ENCODE measurements at places on chromosomes 7 and 10.
A peak's percentile ranks its signal among the peaks of the same experiment; 100 is the strongest.

DNA sequence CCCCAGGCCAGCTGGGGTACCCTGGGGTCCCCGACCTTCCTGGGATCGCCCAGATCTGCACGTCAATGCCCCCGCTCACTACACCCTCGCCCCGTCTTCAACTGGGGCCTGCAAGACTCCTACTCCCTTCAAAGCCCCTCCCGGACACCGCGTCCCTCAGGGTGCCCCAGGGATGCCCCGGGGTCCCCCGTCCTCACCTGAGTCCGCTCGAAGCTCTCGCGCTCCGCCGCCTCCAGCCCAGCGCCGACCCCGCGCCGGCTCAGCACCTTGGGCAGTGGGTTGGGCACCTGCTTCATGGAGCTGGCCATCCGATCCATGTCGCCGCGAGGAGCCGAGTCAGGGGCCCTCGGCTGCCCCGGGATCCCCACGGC lies at the start of gene HIP1:
Gene HIP1, minus strand, starts transcription at position 338 of the 371 bp plus-strand sequence. Its CDS starts 21 bp downstream, at position 317.
- no peak for DNase-seq

DNA sequence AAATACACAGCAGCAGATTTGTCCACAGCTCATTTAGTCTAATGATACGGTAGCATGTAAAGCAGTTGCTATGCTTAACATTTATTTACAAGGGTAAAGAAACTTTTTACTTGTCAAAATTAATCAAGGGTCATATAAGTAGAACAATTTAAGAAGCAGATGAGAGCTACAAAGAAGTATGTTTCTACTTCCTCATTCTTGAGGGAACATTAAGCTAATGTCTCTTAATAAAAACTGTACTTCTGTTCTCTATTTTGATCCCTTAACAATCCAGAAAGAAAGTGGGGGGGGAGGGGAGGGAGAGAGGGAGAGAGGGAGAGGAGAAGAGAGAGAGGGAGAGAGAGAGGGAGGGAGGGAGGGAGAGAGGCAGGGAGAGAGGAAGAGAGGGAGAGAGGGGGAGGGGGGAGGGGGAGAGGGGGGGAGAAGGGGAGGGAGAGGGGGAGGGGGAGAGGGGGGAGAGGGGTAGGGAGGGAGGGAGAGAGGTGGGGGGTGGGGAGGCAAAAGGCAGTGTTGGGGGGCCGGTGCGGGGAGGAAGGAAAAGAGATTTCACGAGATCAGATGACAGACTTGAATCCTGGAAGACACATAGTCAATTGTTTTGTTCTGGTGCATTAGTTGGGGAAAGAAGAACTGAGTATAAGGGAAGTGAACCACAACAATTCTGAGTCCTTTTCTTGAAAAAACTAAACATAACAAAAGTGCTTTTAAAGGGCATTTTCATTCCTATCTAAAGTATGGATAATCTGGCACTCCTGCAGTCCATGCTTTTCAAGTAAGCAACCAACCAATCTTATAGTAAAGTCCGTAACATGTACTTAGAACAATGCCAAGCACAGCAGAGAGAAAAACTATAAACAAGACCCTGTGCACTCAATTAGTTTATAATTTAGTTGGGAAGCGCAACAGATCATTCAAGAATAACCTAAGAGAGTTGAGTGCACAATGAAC lies 128.0 kb downstream of the USP6NL start:
- DNase-seq: no peak

DNA sequence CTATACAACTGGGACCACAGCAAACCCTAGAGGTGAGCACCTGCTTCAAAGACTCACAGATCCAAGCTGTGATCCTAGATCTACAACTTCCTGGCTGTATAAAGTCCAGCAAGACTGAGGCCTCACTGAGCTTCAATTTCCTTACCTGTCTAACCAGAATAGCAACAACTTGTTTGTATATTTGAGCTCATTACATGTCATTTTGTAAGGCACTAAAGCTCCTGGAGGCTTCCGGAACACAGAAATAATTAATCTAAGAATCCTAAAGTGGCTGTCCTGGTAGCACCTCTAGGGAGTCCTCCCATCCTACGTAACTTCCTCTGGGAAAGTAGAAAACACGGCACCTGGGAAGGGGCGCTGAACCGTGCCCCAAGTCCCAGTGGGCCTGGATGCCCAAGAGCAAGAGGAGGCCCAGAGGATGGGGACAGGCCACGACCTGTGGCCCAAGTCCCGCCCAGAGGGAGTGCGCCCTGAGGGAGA lies 39.4 kb downstream of the HK1 start:
- no peak for DNase-seq

DNA sequence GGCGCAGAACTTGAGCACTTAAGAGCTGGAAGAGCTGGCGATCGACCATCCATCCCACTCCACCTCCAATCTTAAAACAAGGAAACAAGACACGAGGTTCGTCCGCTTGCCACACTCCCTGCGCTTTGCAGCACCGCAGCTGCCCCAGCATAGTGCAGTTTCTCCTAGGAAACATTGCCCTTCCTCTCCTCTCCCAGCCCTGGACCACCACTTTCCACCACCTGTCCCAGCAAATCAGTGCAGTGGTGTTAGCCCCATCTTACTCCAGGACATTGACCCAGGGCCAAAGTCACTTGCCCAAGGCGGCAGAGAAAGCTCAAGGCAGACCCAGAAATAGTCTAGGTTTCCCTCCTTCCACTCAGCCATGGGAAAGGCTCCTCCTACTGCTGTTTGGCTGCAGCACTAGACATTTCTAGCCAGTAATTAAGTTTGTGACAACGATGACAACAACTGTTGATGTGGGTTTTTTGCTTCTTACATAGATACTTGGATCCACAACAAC lies 1.5 kb upstream of the PARD3 start:
- DNase-seq: peak; percentile 29

DNA sequence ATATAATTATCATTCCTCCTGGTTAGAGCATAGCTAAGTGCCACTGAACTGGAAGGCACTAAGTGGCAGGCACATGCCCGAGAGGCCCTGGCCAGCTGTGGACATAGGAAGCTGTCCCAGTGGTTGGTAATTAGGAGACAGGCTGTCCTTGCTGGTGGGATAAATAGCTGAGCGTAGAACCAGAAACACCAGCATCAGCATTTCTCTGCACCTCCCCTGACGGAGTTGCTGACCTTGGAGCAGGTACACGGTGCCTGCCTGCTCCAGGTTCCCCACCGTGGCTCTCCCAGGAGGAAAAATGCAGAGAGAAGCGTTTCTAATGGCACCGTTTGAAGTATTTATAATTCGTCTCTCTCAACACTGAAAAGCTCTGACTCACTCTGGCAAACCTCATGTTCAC lies 5.6 kb upstream of the ABLIM1 start:
- no peak for DNase-seq

DNA sequence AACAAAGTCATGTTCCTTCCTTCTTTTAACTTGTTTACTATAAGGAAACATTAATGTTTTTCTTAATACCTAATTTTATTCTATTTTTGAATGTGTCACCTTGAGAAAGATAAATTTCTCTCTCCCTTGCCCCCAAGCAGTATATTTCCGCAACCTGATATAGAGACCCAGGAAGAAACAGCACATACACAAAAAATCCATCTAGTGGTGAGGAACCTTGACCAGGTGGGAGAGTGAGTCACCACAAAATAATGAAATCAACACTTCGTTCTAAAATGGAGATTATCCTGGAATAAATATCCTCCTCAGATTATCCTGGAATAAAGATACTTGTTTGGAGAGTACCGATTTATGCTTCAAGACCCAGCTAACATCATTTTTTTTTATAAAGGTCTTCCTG lies 232.9 kb upstream of the PTN start:
- DNase-seq: no peak

DNA sequence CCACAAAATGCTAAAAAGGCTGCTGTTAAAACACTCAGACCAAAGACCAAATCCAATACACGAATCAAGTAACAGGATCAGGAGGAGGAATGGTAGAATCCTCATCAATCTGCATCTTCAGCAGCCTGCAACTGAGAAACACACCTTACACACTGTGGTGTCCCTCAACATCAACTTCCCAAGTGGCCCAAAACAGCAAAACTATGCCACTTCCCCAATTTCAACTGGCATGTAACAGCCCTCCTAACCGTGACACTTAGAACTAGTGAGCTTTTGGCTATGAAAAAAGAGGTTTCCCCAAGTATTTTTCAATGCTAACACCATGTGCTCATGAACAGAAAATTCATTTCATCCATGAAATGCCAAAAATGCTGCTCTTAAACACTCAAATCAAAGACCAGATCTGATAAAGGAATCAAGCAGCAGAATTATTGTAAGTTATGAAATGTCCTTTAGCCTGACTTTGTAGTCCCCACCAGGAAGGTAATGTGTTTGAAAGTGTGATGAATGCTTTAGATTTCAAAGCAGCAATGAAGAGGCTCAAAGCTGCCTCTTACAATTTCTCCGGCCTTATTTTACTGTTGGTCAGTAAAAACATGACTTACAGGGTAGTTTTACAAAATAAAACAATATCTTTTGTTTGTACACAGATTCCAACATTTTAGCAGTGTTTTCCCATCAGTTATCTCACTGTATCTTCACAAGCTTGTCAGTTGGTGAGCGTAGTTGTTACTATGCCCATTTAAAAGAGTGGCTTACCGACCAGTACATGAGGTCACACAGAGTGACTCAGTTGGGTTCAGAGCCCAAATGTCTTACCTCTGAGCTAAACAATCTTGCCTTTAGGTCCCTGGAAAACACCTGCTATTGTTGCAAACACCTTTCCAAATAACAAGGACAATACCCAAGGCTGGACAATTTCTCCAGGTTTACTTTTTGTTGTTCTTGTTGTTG lies 65.7 kb upstream of the ASAH2 start:
- DNase-seq: no peak

DNA sequence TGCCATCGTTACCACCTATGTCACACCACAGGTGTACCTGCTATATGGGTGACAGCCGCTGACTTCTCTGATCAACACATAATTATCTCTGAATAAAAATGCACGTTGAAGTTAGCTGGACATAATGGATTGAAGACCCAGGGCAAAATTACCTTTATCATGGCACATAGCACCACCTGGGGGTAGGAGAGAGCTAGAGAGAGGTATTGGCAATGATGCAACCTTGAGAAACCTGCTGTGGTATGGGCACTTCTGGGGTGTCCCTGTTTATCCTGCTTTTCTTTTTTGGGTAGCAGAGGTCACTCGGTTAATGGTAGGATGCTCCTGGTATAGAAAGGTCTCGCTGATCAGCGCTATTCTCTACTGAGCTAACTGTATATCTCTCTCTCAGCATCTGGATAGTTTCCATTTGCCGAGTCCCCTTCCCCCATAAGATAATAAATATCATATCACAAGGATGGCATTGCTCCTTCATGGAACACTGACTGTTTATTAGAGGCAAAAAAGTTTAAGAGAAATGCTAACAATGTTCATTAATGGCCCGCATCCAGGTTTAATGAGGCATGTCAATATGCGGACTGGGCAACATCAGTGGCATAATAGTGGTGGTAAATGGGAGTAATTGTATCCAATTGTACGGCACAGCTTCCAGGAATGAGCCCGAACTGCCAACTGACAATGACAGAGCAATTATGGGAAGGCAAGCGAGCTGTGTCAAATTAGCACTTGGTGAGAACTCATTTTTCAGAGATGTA lies 323.1 kb downstream of the TFEC start:
- DNase-seq: peak; percentile 7

DNA sequence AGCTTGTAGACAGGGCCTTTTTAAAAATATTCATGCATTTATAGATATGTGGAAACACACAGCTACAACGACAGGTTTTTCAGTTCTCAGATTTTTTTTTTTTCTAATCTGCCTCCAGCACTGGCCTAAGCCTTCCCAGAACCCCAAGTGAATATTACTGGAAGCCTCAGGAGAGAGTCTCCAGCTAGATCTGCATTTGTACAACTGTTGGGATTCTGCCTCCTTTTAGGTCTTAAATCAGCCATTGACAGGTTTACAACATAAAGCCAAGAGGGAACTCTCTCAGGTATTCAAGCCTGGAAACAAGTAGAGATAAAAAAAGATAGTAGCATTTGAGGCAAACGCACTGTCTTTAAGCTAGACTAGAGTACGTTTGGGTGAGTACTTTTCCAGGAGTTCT lies 275.8 kb downstream of the ANKRD30A start:
- no peak for DNase-seq

DNA sequence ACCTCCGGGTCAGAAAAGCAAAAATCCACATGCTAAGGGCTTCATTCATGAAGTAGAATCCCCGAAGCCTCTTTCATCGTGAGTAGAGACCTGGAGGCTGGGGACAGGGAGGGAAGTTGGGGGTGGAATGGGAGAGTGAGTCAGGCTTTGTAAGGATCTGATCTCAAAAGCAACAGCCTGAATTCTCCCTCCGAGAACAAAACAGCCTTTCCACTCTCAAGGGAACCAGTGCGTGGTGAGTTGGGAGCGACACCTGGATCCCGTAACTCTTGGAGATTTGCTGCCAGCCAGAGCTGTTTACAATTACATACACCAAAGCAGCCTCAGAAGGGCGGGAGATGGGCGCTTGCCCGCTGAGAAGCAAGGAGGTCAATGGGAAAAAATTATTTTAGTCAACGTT lies 10.8 kb downstream of the AFAP1L2 start:
- no peak for DNase-seq

DNA sequence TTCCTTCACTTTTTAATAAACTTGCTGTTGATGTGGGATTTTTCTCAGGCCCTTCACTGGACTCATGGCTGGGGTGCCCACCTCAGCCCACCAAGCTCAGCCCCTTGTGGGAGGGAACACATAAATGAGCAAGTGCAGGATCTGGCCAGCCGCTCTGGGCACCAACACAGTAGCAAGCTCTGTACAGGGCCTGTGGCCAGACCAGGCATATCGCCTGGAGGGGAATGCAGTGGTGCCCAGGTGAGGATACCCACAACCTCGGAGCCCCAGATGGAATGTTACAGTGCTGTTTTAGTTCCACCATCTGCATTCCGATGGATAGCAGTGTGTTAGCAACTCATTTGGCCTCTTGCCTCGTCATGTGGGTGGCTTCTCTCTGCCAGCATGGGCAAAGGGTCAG lies 234.6 kb downstream of the PPP1R3A start:
- DNase-seq: no peak

DNA sequence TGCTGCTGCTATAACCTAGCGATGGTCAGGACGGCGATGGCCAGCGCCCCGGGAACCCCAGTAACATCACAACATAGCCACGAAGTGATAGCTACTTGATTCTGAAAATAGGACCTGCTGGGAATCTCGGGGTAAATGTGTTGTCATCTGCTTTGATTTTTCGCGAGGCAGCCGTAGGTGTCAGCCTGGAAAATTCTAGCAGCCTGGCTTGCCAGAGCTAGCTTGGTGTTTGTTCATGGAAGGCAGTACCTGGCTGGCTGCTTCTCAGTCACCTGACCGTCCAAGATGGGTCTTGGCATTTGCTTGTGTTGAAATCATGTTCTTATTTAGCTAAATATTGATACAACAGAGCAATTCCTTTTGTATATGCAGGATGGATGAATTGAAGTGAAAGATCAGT lies 82.4 kb upstream of the BTBD16 start:
- no peak for DNase-seq

GRCh38 chr10:78510566-78511323 lies 477.1 kb downstream of the RPS24 start:
- DNase-seq: no peak

- no peak for DNase-seq
These were observed 61.5 kb downstream of the PTN start for GRCh38 chr7:137282043-137282442.

- no peak for DNase-seq
These were observed 180.6 kb upstream of the NPVF start for GRCh38 chr7:25408876-25409275.

GRCh38 chr7:70920876-70921275 lies 211.1 kb upstream of the GALNT17 start:
- DNase-seq: no peak

- peak; percentile 33 for DNase-seq
These were observed 92.8 kb downstream of the STK31 start for GRCh38 chr7:23802720-23803397.

- DNase-seq: no peak
These were observed 27.5 kb upstream of the EZH2 start for GRCh38 chr7:148911626-148912025.

Measured in erythroblast (primary cell).